ENCODE measurements at places on chromosomes 1 and 21.
A peak's percentile ranks its signal among the peaks of the same experiment; 100 is the strongest.

DNA sequence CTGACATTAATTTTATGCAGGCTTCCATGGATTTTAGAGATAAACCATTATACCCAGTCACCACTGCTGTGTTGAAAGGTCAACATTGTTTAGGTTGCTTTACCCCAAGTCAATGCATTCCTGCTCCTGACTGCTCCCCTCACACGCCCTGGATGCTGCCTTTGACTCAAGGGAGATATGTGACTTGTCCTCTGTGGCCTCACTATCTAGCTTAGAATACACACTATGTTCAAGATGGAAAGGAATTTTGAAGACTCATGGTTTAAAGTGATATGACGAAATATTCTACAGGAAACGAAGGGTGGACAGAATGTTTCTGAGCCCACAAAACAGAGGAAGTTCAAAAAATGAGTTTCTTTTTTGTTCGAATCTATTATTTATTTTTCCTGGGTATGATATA, 170.4 kb upstream of the NR5A2 start:
- no peak for DNase-seq

GRCh38 chr21:41133874-41134522, 34.0 kb upstream of the BACE2 start:
- no peak for DNase-seq

DNA sequence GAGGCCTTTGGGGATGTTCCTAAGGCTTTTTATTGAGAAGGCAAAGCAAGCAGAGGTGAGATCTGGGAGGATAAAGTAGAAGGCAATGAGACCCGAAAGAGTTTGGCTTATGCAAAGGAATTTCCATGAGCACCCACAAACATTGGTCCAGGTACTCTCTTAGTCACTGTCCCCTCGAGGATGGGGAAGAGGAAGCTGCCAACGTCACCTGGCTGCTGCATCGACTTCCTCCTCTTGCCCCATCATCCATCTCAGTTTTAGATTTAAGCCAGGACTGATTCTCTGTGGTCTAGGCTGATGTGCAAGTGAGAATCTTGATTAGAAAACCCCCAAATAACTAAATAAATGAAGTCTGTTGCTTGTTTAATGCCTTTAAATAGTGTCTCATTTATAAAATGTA, 28.7 kb downstream of the RUNX1 start:
- DNase-seq = peak; percentile 25

DNA sequence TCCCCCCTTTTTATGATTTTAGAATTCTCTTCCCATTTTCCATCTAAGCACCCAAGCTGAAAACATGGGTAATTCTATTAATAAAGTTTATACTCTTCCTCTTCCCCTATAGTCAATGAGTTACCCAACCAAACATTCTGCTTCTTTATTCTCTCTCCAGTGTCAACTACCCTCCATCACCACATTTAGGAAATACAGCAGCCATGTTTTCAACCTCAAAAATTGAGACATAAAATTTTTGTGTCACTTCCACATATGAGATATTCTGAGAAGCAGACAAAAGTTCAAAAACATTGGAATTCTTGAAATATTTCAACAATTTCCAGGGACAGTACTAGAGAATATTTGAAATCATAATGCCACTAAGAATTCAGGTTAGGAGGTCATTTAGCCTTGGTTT, 64.8 kb upstream of the ATP1A1 start:
- DNase-seq = no peak

DNA sequence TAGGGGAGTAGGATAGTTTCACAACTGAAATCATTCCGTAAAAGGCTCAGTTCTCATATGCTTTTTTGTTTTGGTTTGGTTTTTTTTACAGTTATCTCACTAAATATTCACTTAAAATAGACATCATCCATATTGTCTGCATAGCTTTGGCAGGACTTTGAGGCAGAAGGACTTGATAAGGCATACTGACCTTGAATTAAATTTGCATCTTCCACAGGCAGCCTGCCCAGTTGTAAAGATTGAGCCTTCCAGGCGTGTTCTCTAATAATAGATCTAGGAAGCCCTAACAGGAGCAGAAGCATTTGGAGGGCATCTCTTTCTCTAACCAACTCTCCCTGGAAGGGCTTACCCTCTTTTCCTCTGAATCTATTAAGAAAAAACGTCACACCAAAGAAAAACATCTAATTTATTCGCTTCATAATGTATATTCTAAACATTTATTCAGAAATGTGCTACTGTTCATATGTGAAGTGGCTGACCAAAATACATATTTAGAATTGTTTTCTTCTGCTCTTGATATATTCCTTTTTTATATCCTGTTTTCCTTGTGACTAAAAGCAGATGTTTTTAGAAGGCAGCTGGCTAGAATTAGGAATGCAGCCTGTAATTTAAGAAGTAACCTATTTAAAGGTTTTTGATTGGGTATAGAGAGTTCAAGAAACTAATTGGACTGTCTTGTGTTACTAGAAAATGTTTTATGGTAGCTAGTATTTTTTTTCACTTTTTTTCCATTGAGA, 20.2 kb downstream of the DESI2 start:
- no peak for DNase-seq

DNA sequence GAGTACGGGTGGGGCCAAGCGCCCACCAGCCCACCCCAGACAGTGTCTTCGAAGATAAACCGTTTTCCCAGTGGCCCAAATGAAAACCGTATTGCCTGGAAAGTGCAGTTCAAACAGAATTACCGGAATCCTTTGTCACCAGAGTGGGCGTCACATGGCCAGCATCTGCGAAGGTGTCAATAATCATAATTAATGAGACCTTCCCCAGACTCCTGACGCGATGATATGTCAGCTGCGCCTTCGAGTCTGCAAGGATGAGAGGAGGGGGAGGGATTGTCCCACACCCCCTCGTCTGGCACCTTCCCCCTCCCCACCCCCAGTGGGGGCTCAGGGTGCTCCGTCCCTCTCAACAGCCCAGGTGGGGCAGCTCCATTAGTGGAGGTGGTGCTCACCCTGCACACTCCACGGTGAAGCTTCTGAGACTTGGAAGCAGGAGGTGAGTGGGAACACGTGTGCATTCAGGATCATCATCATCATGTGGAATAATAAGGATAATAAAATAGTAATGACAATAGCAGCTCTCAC, 215.1 kb downstream of the PTPRU start:
- no peak for DNase-seq

DNA sequence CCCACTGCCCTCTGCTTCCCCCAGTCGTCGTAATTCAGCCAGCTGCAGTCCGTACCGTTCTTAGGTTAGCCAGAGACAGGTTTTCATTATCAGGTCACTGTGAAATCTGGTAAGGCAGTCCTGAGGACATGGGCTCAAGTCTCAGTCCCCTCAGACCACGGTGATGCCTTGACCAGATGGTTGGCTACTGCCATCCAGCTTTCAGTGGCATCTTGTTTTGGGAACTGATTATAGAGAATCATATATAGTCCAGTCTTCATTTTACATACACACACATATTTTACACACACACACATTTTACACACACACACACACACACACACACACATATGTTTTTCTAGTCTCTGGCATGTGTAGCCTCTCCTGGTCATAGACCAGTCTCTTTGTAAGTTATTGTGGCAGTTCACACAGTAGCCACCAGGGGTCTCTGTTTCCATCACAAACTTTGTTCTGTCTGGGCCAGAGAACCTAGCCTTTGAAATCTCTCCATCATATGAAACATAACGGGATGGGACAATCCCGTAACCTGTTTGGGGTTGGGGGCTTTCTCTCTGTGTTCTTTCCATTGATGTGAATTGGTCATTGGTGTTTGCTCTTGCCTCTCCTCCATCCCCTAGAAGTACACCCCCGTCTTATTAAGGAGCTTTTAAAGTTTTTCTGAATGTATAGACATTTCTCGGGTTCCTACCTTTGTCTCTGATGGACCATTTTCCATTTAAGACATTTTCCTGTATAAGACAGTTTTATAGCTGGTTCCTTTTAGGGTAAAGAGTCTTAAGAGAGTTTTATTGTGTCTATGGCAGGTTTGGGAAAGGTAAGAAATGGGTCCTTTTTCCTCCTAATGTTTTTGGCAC, 8.4 kb upstream of the IKBKE start:
- DNase-seq = peak; percentile 41

- no peak for DNase-seq
Observed at GRCh38 chr1:1894354-1895059, 3.6 kb upstream of the GNB1 start.

DNA sequence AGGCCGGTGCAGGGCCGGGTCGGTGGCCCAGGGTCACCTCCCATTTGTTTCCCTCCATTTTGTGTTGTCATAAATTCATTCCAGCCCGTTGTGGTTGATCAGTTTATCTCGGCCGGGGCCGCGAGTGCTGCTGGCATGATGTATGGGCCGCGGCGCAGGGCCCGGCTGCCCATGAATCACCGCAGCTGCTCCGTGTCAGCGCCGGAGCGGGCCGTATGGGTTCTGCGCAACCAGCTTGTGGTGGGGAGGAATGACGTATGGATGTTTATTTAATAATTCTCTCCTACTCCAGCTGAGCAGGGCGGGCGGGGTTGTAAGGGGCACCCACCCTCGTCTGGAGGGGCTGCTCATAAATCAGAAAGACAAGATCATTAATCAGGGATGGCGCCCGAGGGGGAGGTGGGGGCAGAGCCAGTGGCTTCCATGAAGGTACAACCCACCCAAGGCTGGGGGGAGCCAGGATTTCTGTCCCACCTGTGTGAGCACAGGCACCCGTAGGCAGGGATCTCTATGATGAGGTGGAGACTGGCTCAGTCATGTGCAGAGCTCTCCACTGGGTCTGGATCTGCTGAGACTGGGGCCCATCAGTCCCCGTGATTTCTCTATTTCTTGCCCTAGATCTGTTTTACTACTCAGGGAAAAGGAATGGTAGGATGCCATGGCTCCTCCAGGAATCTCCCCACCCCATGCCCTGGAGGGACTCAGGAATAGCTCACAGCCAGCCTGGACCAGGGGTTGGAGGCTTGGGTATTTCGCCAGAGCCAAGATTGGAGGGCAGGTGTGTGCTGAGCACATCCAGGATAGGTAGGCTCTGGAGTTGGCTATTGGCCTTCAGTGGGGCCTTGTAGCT, 27.8 kb downstream of the TMEM53 start:
- DNase-seq = no peak

GRCh38 chr1:85587841-85588240, 7.3 kb downstream of the CCN1 start:
- no peak for DNase-seq

- DNase-seq = no peak
Observed at GRCh38 chr1:119367432-119368124, 1.0 kb upstream of the HAO2 start.

- no peak for DNase-seq
Observed at GRCh38 chr1:41618871-41619270, 134.4 kb upstream of the EDN2 start.

- DNase-seq = no peak
Observed at GRCh38 chr21:45104560-45104959, 30.2 kb downstream of the ADARB1 start.

DNA sequence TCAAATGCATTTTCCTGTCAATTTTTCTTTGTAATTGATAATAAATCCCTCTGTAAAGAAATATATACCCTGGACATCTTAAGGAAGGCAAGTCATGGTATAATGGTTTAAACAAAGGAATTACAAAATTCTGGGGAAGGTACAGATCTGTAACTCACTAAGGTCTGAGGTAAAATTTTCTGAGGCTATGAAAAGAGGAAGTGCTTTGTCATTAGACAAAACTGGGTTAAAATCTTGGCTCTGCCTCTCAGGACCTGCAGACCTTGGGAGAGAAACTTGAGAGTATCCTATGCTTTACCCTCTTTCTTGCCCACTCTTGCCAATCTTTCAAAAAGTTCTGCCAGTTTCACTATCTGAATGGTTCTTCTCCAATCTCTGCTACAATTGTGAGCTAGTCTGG, 26.8 kb upstream of the BEND5 start:
- DNase-seq = no peak

GRCh38 chr1:46583494-46583893, 20.6 kb downstream of the MKNK1 start:
- DNase-seq = no peak

- no peak for DNase-seq
Observed at GRCh38 chr1:210758761-210759160, 375.2 kb downstream of the KCNH1 start.

- no peak for DNase-seq
Observed at GRCh38 chr1:212944229-212944901, 6.0 kb upstream of the VASH2 start.

DNA sequence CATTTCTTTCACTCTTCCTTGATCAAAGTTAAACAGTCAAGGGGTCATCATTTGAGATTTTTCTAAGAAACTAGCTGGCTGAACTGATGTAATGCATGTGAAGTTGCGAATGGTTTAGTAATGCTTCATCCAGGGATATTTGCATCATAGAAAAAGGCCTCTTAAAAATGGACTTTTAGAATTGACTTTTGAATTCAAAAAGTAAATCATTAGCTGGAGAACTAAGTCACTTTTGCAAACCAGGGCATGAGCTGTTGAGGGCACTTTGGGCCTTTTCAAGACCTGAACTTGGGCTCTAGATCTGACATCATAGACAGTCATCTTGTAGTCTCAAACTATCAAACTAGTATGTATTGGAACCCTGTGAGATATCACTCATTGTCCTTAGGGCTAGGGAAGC, 85.0 kb downstream of the GRIK1 start:
- DNase-seq = no peak

- no peak for DNase-seq
Observed at GRCh38 chr1:17091252-17091651, 28.0 kb downstream of the PADI2 start.

GRCh38 chr21:16534408-16535101, 804.8 kb downstream of the USP25 start:
- DNase-seq = no peak

GRCh38 chr1:248818505-248819374, 7.0 kb downstream of the SH3BP5L start:
- no peak for DNase-seq

DNA sequence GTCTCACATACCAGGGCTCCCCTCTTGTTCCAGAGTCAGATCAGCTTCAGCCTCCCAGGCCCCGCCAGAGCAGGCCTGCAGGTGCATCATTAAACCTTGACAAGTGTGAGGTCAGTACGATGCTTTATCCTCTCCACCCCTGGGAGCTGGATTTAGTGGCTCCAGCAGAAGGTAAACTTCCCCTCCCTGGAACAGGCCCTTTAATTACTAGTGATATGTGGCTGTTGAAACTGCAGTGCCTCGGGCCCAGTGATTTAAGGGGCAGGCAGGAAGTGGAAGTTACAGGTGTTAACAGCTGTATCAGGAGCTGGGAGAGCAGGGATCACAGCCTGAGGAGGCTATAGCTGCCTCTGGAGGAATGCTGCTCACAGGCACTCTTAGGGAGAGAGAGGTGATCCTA, 132.4 kb upstream of the KLHDC7A start:
- DNase-seq = no peak

GRCh38 chr1:89047734-89048133, 17.3 kb downstream of the GBP1 start:
- no peak for DNase-seq

DNA sequence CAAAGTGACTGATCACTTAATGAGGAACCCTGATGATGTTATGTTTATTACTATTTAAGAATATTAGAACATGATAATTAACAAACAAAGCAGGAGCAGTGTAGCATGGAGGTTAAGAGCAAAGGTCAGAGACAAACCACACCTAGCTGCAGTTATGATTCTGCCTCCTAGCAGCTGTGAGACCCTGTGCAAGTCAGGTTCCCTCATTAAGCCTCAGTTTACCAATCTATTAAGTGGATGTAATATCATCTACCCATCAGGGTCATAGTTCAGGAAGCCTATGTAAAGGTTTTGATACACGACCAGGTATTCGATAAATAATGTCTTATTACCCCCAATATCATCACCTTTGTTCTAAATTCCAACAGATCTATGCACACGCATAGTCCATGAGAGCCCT, 32.0 kb downstream of the DUSP10 start:
- no peak for DNase-seq

All from stimulated activated CD8-positive, alpha-beta memory T cell treated with anti-CD3 and anti-CD28 coated beads, Interleukin-7, amount 100 ng/mL, for 4 hours (primary cell).